ENCODE measurements at places on chromosomes 1 and 21.

DNA sequence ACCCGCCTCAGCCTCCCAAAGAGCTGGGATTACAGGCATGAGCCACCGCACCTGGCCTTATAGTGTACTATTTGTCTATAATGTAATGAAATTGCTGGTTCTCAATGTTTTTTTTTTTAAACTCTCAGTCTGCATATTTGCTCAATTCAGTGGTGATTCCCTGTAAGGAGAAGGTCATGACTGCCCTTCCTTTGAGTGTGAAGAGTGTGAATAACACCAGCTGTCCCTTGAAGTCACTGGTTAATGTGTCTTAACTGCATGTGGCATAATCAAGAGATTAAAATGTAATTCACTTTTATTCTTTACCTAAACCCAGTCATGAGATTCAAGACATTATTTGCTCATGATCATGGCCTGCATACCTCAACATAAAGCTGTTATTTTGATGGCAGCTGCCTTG is 30.5 kb downstream of the MTF2 start:
- DNase-seq = no peak

- no peak for DNase-seq
These were observed 438.8 kb upstream of the B3GALT2 start for GRCh38 chr1:193625255-193625654.

GRCh38 chr1:201545851-201546492 is 7.0 kb downstream of the NAV1 start:
- DNase-seq = no peak

GRCh38 chr1:65065524-65066418 is 82.2 kb upstream of the AK4 start:
- peak; percentile 34 for DNase-seq

Data from RWPE1 (cell line).